ENCODE measurements at places on chromosomes 12 and 14. TPM values are rescaled to one million over a fixed set of nuclear protein-coding genes. Genes with fewer than 3 reads are reported as not detected.

Gene LALBA
- not detected for polyA plus RNA-seq

Gene GOLGA3
- 17.9 TPM for polyA plus RNA-seq

DNA sequence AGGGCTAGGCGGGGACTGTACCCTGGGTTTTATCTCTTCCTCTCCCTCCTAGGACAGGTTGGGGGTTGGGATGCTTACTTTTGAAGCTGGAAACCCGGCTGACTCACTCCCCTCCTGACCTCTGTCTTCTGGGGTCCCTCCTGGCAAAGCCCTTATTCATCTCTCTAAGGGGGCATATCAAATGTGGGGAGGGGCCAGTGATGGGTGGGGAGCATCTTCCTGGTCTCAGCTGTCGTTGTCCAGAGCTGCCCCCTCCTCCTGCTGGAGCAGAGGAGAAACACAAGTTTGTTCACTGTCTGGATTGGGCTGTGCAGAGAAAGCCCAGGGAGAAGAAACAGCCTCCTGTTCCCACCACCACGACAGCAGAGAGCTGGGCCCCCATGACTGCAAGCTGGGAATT is 85.8 kb downstream of the TNFAIP2 start:
- DNase-seq: no peak
- no peaks in the 10 kb centered on the region for H3K4me1 ChIP-seq
- H3K36me3 ChIP-seq: no peaks in the 10 kb centered on the region

Gene HELB
- polyA plus RNA-seq: 0.67 TPM

DNA sequence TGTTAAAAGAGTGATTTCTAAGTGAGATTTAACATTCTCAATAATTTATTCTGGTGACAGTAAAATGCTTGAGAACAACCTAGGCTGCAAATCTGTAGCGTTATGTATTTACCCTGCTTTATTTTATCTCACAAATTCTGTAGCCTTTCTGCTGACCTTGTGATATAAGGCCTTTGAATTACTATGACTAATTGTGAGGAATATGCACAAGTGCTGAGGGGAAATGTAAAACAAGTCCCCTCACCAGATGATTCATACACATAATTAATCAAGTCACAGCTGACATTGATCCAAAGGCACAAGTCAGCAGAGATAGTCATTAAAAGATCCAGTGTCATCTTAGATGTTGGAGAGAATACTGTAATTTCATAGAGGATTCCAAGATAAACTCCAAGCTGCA is 992.7 kb upstream of the USP15 start:
- no peak overlapping the region for H3K4me3 ChIP-seq
- no peak for DNase-seq
- H3K36me3 ChIP-seq: no peaks in the 10 kb centered on the region
- H3K27ac ChIP-seq: no peak overlapping the region

Gene ABCD2
- polyA plus RNA-seq: 0.25 TPM

DNA sequence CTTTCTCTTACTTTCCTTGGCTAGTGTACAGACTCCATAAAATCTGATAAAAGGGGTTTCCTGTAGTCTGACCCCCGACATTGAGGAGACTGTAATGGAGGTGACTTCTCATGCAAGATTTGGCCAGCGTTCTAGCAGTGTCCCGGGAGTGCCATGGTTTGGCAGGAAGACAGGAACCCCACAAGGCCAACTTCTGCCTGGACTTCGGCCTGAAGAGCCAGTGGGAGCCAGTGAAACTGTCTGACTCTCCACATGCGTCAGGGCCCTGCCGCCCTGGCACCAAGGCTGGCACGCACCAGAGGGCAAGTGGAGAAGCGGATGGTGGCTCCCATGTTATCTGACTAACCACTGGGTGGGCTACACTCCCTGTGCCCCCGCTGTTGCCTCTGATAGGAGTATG is 70.5 kb downstream of the TMEM260 start:
- peaks cover 2% of the 10 kb centered on the region for H3K4me1 ChIP-seq
- no peak overlapping the region for H3K4me3 ChIP-seq
- no peaks in the 10 kb centered on the region for H3K36me3 ChIP-seq
- H3K27me3 ChIP-seq: no peaks in the 10 kb centered on the region
- peak overlapping the region; percentile 6 for H3K27ac ChIP-seq

Gene HHIPL1
- 0.63 TPM for polyA plus RNA-seq

All from aorta (tissue), 5 donors.